Naive thymus-derived CD8-positive, alpha-beta T cell (primary cell): ENCODE measurements at places on chromosomes 3 and 15. TPM values are rescaled to one million over a fixed set of nuclear protein-coding genes. Genes with fewer than 3 reads are reported as not detected.

MYRIP gene
- total RNA-seq, result not detected

RSRC1 gene
- total RNA-seq, result 36.9 TPM

CCR3 gene
- total RNA-seq, result not detected

PTH1R gene
- total RNA-seq, result not detected

GOLGA6L7 gene
- not detected for total RNA-seq

SERPINI2 gene
- total RNA-seq, result not detected

NEO1 gene
- 8.5 TPM for total RNA-seq

MTFMT gene
- 21.2 TPM for total RNA-seq

C3orf62 gene
- 12.1 TPM for total RNA-seq

GNAT1 gene
- not detected for total RNA-seq

LRRK1 gene
- 0.78 TPM for total RNA-seq

NMNAT3 gene
- 8.8 TPM for total RNA-seq

SNTN gene
- not detected for total RNA-seq

PAQR9 gene
- total RNA-seq, result not detected

SCAANT1 gene
- total RNA-seq, result 2.9 TPM

COL6A5 gene
- total RNA-seq, result not detected

SLC2A2 gene
- not detected for total RNA-seq

ARGFX gene
- total RNA-seq, result not detected

DCBLD2 gene
- 7.8 TPM for total RNA-seq

NR2E3 gene
- total RNA-seq, result not detected

FBN1 gene
- total RNA-seq, result 0.08 TPM

HDAC11 gene
- total RNA-seq, result 6.6 TPM

CPA3 gene
- total RNA-seq, result not detected

MAP1A gene
- total RNA-seq, result 0.22 TPM

TMIE gene
- total RNA-seq, result 2.2 TPM

PFN2 gene
- total RNA-seq, result 21.3 TPM

SLC51A gene
- total RNA-seq, result not detected
